ENCODE measurements at places on chromosomes 2 and 18.

GRCh38 chr2:17759805-17760204, 5.9 kb downstream of the GEN1 start:
- DNase-seq = no peak

GRCh38 chr18:27983780-27984179, 193.2 kb downstream of the CDH2 start:
- DNase-seq = no peak

DNA sequence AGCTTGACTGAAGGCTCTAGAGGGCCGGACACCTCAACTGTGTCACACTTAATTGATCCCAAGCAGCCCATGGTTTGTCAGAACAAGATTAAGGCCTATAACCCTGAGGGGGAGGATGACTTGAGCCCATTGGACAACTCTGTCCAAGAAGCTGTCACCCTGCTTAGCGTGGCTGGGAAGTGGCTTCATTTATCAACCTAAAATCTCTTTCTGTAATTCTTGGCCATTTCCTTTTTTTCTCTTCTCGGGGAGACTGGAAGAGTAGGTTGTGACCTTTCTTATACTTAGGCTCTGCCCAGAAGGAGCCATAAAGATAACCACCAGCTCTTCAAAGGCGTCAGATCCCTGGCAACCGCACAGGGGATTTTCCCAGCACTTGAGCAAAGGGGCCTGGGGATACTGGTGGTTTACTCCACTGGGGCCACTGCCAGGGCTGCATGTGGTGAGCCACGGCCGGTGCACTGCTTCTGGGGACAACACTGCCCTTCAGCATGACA, 265.5 kb downstream of the CYRIA start:
- no peak for DNase-seq

DNA sequence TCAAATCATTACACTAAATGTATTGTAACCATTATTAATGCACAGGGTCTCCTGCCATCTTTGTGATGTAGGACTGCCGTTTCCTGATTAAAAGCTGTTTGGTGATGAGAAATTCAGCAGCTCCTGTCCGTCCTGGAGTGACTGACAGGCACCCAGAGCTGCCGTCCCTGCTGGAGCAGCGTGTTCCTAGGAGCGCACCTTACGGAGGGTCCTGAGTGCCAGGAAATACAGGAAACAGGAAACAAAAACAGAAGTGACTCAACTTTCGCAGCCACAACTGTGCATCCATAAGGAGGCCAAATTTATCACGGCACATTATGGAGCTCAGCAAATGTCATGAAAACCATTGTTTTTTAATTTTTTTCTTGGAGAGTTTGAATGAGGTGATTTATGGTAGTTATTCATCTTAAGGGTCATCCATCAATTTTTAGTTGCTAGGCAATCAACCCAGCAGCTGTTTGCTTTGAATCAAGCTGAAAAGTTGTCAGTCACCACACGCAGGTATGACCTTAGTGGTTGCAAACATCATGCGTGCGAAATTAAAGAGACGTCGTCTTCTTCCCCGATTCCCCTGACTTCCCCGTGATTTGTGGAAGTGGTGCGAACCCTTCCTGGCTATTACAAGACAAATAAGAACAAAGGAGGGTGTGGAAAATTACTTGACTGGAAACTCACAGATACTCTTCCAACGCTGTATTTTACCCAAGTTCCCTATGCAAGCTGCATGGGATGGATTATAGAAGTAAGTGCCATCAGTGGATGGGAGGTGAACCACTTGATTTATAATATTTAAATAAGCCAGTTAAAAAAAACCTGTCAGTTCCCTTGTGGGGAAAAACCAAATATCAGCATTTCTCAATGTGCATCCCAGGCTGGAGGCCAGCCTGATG, 19.8 kb downstream of the TSHZ1 start:
- no peak for DNase-seq

DNA sequence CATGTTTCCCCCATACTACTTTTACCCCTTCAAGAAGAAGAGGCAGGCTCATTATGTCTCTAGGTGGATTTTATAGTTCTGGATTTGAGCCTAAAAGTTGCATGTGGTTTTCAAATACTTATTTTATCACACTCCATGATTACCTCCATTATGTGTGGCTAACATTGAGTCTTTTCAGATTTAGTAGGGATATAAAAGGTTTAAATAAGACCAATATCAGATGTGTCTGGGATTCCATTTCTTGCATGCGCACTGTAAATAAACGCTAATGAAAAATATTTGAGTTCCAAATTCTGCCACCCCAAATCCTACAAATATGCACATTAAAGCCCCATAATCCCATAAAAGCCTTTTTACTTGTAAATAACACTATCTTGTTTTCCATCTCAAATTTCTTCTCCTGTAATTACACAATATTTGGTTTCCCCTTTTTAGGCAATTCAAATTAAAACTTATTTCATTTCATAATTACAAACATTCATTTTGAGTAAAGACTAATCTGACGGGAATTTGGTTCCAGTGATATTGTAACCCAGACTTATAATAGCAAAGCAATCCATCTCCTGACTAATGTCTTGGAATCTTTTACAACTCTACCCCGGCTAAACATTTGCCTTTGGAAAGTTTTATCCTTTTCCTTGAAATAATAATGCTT, 600.0 kb downstream of the SLC4A3 start:
- no peak for DNase-seq

- DNase-seq = no peak
Measured at GRCh38 chr2:84865181-84865783, 15.6 kb downstream of the TRABD2A start.

DNA sequence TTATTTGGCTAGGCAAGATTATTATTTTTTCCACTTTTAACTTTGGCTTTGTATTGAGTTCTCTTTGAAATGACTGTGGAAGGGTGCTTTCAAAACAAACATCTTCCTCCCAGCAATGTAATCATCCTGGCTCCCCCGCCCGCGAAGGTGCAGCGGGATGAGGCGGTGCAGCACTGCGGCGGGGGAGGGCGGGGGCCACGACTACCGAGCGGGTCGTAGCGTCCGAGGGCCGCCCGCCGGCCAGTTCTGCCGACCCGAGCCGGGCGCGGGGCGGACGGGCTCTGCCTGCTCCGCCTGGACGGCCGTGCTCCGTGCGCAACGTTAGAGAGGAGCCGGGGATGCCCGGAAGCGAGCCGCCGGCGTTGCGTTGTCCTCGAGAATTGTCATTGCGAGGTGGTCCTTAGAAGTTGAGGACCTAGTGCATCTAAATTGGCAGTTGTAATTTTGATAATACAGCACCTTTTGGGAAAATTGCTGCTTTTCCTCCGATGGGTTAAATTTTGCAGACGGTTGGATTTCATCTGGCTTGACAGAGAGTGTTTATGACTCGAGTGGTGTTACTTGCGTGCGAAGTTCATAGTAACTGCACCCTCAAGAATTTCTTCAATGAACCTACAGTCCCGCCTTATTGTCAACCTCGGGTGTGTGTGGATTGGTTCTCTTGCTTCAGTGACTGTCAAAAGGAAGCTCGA, 1.1 kb downstream of the EPC2 start:
- DNase-seq = peak; percentile 66

GRCh38 chr18:7576685-7577084, 9.6 kb downstream of the PTPRM start:
- no peak for DNase-seq

- no peak for DNase-seq
Measured at GRCh38 chr2:65277791-65278483, 50.3 kb downstream of the ACTR2 start.

GRCh38 chr2:182018218-182018617, 32.6 kb downstream of the PPP1R1C start:
- no peak for DNase-seq

GRCh38 chr2:29164091-29164846, 49.1 kb downstream of the CLIP4 start:
- no peak for DNase-seq

DNA sequence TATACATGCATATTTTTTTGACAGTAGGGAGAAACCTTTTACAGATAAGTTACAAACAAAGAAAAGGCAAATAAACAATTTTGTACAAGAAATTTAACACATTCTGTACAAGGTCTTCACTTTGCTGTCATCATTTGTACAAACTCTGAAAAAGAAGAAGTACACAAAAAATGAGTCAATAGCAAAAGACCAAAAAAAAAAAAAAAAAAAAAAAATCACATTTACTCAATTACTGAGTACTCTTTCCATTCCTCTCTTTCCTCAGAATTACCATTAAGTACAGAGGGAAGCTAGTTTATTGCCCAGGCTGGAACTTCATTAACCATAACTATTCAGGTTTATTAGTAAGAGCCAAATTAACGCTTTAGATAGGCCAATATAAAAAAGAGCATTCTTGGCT, 5.6 kb upstream of the STPG4 start:
- DNase-seq = no peak

DNA sequence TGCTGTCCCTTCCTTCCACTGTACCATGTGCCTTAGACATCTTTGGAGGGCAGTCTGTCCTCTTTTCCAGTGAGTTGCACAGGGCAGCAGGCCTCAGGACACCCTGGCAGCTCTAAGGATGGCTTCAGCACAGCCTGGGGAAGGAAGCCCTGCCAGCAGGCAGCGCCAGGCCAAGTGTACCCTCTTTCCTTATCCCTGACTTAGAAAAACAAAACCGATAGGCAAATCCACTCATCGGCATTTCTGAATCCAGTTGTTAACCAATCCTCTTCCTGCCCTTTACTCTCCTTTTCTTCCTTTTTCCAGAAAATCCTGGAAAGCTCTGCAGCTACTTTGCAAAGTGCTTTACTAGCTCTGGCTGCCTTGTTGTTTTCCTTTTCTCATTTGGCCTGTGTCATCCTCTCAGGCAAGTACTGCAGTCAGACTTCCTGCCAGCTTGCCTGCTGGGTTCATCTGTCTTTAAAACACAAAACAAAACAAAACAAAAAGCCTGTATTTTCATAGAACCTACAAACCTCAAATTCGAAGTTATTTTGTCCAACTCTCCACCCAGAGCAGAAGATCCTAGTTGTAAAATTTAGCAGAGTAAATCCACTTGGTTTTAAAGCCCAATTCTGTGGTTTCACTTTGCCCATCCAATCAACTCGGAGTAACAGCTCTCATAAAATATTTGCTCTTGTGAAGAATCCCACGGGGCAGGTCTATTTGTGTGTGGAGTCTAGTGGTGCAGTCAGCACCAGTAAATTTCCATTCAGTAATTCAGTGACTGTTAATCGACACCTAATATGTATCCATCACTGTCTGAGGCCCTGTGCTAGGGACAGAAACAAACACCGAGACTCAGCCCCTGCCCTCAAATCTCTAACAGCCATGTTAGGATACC, 45.2 kb downstream of the PCBP1 start:
- no peak for DNase-seq

- no peak for DNase-seq
Measured at GRCh38 chr2:240135706-240136012, 446 bp downstream of the COPS9 start.

GRCh38 chr2:138105358-138105757, 141.1 kb downstream of the HNMT start:
- DNase-seq = no peak

DNA sequence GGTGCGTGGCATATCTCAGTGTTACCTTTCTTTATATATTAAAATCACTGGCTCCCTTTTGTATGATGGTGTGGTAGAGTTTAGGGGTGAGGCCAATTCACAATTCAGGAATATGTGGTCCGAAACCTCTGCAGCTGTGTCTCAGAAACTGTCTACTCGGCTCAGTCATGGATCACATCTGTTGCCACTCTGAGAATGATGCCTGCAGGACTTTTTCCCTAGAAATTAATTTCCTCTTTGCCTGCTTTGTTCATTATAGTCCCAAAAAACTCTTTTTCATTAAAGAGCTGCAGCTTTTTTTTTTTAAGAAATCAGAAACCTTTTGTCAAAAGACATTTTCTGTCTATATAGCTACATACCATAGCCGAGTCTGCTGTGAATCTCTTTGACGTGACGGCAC, 104.9 kb upstream of the NFATC1 start:
- no peak for DNase-seq

- no peak for DNase-seq
Measured at GRCh38 chr2:152492911-152493310, 157.9 kb downstream of the FMNL2 start.

GRCh38 chr2:240589850-240590525, 3.5 kb downstream of the CAPN10 start:
- DNase-seq = no peak

DNA sequence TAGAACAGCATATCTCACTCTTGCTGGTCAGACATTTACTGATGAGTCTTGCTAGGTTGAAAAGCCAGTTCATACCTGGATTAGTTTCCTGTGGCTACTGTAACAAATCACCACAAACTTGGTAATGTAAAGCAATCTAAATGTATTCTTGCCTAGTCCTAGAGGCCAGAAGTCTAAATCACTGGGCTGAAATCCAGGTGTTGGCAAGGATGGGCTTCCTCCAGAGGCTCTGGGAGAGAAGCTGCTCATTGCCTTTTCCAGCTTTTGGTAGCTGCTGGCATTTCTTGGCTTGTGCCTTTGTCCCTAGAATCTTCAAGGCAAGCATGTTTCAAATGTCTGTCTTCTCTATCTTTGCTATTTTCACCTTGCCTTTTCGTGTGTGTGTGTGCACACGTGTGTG, 62.3 kb upstream of the MAP4K3 start:
- no peak for DNase-seq

- DNase-seq = no peak
Measured at GRCh38 chr2:131425231-131425941, 50.5 kb upstream of the TUBA3D start.

DNA sequence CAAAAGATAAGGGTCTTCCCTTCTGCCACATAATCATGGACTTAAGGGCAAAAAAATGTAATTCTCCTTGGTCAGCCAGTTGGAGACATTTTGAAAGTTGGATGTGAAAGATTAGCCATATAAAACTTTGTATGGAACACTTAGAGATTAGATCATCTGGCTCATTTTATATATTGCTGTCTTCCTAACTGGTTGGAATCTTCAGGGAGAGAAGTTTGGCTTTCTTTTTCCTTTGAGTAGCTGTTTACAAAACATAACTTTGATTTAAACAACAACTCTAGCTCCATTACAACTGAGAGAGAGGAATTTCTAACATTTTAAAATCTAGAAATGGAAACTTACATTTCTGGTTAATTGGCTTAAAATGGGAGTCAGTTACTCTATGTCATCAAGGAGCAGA, 132.7 kb downstream of the RDH14 start:
- DNase-seq = no peak

DNA sequence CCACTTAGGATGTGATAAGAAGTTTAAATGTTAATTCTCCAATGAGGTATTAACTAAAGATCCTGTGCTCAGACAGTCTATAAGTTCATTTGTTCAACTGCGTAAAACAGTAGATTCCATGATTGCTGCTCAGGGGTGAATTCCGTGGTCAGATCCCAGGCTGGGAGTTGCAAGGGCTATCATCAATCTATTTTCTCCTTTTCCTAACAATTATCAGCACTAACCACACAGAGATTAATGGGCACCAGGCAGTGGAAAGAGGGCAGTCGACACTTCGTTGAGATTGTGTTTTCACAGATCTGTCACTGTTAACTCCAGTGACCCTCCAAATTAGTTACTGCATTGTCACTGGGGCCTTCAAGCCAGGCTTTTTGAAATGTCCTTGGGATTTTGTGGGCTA, 154.1 kb upstream of the SPRED2 start:
- DNase-seq = no peak

Measured in activated CD4-positive, alpha-beta T cell treated with anti-CD3 and anti-CD28 coated beads for 4 hours (primary cell).